Right cardiac atrium (tissue), 5 donors: ENCODE measurements at places on chromosomes 13 and 19. TPM values are rescaled to one million over a fixed set of nuclear protein-coding genes. Genes with fewer than 3 reads are reported as not detected.
A peak's percentile ranks its signal among the peaks of the same experiment; 100 is the strongest.

GRCh38 chr13:22561581-22561980, 619.2 kb upstream of the SGCG start:
- DNase-seq: no peak

- DNase-seq: no peak
These were observed 12.9 kb upstream of the MICU2 start for GRCh38 chr13:21616880-21617279.

DNA sequence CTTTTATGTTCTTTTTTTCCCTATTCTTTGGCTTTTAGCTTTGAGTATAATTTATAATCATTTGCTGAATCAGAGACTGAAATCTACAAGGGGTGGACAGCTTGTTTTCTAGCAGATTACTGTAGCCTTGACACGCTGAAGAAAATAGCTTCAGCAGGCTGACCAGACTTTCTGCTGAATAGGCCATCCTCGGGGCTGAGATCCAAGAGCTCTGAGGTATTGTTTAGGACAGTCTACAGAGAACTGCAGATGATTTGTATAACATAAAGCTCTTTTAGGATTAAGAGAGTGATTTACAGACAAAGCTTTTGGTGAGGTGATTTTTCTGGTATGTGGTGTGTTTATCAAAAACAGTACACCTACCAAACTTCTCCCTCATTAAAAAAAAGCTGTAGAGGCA, 16.8 kb downstream of the POLR1D start:
- DNase-seq: no peak

- no peak for DNase-seq
These were observed 25.9 kb downstream of the UBAC2 start for GRCh38 chr13:99226513-99226912.

GRCh38 chr19:57888560-57889231, at the start of gene ZNF814:
ZNF814 (minus strand) TSS chr19:57889037; CDS start chr19:57888802, 235 bp downstream.
- peak; percentile 85 for DNase-seq

SIGLEC10 gene
- 1.9 TPM for total RNA-seq
